ENCODE measurements at places on chromosomes 16 and 17.
A peak's percentile ranks its signal among the peaks of the same experiment; 100 is the strongest.

GRCh38 chr16:4314532-4315185 is 1.2 kb upstream of the GLIS2 start:
- peak; percentile 44 for DNase-seq

DNA sequence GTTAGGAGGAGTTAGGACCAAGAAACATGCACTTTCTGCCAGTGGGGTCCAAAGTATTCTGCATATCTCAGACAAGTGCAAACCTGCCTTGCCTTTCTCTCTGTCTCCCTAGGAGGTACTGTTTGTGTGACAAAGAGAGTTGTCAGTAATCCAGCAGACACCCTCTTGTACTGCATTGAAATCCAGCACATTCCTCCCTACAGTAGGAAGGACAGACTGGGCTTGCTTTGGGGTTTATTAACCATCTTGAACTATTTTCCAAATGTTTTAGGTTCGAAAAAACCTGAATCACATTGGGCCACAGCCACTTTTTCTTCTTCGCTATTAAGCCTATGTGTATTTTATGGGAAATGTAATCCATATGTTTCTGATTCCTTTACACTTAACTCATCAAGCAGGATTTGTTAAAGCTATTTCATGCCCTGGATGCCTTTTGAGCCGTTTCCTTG is 204.2 kb upstream of the KCNJ16 start:
- no peak for DNase-seq

- no peak for DNase-seq
These were observed 79.6 kb upstream of the CLEC18B start for GRCh38 chr16:74500907-74501306.

DNA sequence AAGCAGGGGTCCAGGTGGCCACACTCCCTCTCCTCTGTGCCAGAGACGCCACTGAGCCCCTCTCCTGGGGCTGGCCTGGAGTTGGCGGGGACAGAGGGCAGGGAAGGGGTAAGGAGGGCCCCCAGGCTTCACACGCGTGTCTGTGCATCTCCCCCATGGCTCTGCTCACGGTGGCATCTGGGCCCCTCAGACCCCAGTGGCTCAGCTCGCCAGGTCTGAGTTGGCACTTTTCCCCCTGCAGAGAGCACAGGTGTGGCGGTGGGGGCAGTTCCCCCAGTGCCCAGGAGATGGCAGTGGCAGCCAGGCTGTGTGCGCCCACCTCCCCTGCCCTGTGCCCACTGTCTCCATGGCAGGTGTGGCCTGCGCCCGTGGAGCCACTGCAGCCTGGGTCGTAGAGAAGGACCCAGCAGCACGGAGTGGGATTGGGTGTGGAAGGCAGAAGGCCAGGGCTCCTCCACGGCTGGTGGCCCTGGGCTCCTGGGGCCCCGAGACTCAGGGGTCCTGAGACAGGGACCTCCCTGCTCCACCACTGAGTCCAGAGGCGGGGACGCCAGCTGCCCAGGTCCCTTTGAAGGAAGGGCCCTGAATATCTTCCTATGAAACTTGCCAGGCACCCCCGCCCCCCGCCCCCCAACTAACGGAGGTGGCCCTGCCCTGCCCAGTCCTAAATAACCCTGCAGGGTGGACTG is 4.3 kb upstream of the APRT start:
- peak; percentile 67 for DNase-seq

GRCh38 chr17:12821376-12821940 is 32.2 kb downstream of the ARHGAP44 start:
- DNase-seq = no peak

DNA sequence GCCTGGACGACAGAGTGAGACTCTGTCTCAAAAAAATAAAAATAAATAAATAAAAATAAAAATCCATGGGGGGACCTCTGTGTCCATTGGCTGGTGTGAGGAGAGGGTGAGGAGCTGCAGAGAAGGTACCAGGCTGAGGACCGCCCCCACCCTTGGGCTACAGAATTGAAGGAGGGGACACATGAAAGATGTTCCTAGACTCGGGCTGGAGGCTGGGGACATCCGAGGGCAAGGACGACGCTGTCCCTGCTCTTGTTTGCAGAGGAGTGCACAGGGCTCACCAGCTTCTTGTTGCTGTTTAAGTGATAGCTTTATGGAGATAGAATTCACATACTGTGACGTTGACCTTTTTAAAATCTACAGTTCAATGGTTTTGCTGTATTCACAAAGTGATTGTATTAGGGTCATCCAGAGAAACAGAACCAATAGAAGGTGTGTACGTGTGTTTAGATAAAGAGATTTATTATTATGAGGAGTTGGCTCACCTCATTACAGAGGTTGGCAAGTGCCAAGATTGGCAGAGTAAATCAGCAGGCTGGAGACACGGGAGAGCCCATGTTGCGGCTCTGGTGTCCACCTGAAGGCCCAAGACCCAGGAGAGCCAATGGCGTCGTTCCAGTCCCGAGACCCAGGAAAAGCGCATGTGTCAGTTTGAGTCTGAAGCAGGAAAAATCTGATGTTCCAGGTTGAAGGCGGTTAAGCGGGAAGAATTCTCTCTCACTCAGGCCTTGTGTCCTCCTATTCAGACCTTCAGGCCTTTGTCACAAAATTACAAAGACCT is 320.7 kb downstream of the SEC14L1 start:
- DNase-seq = no peak

DNA sequence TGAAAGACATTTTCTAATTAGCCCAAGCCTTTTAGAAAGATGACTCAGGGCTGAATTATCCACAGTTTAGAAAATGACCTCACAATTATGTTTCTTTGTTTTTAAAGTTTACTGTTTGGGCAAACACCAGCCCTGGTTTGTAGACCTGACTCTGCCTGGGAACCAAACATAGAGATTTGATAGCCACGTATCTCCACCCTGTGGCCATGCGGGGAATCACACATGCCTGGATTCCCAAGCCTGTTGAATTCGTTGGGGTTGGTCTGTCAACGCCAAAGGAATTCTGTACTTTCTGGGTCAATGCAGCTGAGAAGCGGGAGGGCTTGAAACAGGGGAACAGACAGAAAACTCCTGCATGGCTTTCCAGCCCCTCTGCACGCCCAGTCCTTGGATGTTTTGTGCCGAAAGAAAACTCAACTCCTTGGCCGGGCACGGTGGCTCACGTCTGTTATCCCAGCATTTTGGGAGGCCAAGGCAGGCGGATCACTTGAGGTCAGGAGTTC is 26.9 kb downstream of the CD300A start:
- peak; percentile 81 for DNase-seq

- DNase-seq = no peak
These were observed 26.0 kb upstream of the PRM1 start for GRCh38 chr16:11306997-11307638.

DNA sequence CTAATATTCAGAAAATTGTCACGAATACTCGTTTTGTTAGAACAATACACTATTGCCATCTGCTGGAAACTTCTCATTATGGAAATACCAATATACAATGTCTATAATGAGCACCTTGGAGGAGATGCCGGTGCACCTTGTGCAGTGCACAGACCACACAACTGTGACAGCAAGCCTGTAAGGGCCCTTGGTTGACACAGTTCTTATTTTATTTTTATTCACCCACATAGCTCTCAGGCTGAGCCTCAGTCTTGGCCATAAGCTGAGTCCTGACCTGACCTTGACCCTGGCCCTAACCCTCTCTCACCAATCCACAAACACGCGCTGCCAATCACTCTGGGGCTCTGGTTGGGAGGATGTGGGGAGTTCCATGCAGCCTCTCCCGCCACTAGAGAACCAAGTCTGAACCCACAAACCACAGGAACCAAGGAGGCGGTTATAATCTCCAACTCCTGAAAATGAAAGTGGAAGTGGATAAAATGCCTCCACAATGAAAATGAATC is 7.6 kb downstream of the AIPL1 start:
- peak; percentile 39 for DNase-seq

DNA sequence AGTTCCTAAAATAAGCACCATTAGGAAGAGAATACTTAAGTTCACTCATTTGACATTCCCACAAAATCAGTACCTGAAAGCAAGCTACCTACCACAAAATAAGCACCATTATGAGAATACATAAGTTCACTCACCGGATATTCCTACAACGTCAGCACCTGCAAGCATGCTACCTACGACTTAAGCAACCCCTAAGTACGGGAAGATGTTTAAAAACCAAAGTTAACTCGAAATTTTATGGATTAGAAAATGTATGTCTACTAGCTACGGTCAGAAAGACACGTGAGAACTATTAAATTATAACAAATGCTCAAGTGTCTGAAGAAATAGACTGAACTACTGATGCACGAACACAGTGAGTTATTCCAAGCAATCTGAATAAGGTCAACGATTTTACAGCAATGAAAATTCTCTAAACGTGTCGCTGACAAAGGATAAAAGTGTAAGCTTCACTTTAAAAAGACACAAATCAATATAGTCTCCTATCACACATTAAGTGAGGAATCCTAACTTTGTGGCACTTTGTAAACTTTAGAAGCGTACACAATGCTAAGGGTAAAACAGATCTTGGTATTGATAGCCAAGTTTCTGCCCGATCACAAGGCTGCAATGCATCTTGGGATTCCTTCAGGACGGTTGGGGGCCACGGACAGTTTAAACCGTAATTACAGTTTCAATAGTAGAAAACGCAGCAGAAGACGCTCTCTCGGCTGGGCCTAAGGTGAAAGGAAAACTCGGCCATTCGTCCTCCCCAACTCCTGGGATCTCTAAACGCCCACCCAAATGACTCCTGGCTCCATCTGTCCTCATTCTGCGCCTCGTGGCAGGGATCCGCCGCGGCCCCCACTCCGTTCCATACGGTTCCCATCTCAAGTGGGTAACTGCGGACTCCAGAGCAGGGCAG is 1.3 kb downstream of the GSPT1 start:
- peak; percentile 33 for DNase-seq

DNA sequence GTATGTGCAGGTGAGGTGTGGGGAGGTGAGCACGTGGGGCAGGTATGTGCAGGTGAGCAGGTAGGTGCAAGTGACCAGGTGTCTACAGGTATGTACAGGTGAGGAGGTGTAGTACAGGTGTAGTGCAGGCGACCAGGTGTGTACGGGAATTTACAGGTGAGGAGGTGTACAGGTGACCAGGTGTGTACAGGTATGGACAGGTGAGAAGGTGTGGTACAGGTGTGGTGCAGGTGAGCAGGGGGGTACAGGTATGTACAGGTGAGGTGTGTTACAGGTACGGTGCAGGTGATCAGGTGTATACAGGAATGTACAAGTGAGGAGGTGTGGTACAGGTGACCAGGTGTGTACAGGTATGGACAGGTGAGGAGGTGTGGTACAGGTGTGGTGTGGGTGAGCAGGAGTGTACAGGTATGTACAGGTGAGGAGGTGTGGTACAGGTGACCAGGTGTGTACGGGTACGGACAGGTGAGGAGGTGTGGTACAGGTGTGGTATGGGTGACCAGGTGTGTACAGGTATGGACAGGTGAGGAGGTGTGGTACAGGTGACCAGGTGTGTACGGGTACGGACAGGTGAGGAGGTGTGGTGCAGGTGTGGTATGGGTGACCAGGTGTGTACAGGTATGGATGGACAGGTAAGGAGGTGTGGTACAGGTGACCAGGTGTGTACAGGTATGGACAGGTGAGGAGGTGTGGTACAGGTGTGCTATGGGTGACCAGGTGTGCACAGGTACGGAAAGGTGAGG is 12.8 kb upstream of the DBNDD1 start:
- DNase-seq = no peak

DNA sequence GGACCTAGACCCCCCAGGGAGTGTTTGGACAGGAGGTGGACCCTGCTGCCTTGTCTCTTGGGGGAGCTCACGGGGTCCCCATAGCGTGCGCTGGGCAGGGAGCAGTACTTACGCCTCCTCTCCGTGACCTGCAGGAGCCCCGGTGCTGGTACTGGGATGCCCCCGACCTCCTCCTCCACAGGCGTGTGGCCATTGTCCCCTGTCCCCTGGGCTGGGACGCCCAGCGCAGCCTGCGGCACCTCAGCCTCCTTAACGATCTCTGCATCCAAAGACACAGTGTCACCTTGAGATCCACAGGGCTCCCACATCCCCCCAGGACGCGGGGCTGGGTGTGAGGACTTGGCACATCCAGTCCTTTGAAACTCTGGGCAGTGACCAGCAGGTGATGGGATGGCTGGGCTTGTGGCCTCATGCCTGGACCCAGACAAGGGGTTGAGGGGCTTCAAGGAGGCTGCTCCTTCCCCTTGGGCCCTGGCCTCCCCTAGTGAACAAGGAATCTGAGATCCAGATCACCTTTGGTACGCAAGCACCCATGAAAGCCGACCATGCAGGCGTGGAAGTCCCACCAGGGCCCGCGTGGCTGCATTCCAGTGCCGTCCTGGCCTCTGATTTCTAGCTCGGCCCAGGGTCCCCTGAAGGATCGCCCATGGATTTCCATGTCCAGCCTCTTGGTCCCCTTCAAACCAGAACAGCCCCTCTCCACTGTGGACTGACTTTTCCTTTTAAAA is 9.9 kb downstream of the DBNDD1 start:
- peak; percentile 19 for DNase-seq

DNA sequence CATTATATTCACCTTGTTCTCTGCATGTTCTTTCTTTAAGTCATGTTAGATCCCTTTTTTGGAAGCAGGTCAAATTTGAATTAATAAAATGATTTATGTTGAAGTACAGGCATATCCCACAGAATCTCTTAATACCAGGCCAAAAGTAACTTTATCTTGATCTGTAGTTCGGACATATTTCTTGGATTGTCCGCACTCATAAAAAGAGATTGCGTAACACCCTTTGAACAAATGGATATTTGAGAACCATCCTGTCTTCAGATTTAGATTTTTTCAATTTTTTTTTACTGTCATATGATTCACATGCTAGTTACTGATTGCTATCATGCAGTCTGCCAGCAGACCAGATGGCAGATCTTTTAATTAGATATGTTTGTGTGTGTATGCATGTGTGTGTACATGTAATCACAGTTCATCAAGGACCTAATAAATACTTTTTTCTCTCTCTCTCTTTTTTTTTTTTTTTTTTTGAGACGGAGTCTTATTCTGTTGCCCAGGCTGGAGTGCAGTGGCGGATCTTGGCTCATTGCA is 352.6 kb downstream of the WWOX start:
- no peak for DNase-seq

GRCh38 chr17:75516619-75517296 is 430 bp downstream of the TSEN54 start:
- DNase-seq = peak; percentile 50

GRCh38 chr16:72677662-72678447 is 370.1 kb downstream of the ZFHX3 start:
- no peak for DNase-seq

DNA sequence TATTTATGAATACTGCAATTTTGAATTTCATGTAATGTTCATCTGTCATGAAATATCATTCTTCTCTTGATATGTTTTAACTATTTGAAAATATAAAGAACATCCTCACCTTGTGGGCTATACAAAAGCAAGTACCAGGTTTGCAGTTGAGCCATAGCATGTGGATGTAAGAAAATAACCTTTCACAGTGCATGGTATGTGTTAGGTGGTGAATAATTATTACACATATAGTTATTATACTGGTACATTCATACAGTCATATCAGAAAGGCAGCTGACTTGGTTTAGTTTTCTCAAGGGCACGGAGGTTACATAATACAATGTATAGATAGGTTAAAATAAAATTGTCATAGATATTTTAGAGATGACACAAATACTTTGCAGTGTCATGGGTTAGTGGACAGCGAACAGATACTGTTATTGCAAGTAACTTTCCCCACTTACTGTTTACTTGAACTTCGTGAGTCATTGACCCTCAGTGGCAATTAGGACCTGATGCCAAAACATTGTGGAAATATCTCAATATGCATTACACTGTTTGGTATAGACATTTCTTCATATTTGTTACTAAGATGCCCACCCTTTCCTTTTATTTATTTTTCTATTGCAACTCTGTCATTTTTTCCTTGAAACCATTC is 445.4 kb upstream of the GOT2 start:
- DNase-seq = no peak

- no peak for DNase-seq
These were observed 1.3 kb upstream of the RILP start for GRCh38 chr17:1650731-1651558.

GRCh38 chr17:4948166-4948930 is at the start of gene PFN1:
Gene PFN1, minus strand, starts transcription at chr17:4948530. Its CDS starts 136 bp downstream, at chr17:4948394.
- peak; percentile 97 for DNase-seq
